ENCODE measurements at places on chromosomes 12 and 14.
A peak's percentile ranks its signal among the peaks of the same experiment; 100 is the strongest.

GRCh38 chr14:23727566-23728335, 91.6 kb downstream of the DHRS2 start:
- H3K27me3 ChIP-seq: no peaks in the 10 kb centered on the region
- H3K27ac ChIP-seq: no peak overlapping the region
- H3K4me1 ChIP-seq: no peaks in the 10 kb centered on the region
- DNase-seq: peak; percentile 22

DNA sequence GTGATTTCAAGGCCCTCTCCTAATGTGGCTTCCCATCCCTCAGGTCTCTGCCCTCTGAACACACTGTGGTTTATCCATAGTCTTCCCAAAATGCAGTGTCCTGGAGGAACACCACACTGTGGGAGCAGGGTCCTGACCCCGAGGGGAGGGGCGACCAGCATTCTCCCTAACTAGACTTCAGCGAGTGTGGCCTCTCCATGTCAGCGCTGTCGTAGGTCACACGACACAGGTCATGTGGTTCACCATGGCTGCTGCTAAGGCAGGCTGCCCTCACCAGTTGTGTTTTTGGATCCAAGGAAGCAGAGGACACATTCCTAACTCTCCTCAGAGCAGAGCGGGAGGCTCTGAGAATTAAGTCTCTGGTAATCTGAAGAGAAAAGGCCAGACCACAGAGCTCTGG, 50.5 kb downstream of the SSH1 start:
- H3K27me3 ChIP-seq: no peaks in the 10 kb centered on the region
- no peak overlapping the region for H3K4me3 ChIP-seq
- peaks cover 18% of the 10 kb centered on the region for H3K36me3 ChIP-seq
- H3K27ac ChIP-seq: no peak overlapping the region

GRCh38 chr14:38201137-38201828, 6.4 kb upstream of the SSTR1 start:
- peaks cover 2% of the 10 kb centered on the region for H3K27me3 ChIP-seq
- no peak overlapping the region for H3K4me3 ChIP-seq
- no peak overlapping the region for H3K27ac ChIP-seq
- H3K4me1 ChIP-seq: no peaks in the 10 kb centered on the region
- peaks cover 27% of the 10 kb centered on the region for H3K36me3 ChIP-seq

GRCh38 chr14:100159094-100159864, at the start of gene DEGS2:
Gene DEGS2, minus strand, starts transcription at chr14:100159645. Its CDS starts 58 bp downstream, at chr14:100159587.
- no peak within 1 kb of the TSS for H3K27ac ChIP-seq
- DNase-seq: no peak
- peak within 1 kb of the TSS; percentile 44 for H3K4me3 ChIP-seq
- no peaks in the 10 kb centered on the region for H3K36me3 ChIP-seq
- H3K27me3 ChIP-seq: peaks cover 25% of the 10 kb centered on the region

DNA sequence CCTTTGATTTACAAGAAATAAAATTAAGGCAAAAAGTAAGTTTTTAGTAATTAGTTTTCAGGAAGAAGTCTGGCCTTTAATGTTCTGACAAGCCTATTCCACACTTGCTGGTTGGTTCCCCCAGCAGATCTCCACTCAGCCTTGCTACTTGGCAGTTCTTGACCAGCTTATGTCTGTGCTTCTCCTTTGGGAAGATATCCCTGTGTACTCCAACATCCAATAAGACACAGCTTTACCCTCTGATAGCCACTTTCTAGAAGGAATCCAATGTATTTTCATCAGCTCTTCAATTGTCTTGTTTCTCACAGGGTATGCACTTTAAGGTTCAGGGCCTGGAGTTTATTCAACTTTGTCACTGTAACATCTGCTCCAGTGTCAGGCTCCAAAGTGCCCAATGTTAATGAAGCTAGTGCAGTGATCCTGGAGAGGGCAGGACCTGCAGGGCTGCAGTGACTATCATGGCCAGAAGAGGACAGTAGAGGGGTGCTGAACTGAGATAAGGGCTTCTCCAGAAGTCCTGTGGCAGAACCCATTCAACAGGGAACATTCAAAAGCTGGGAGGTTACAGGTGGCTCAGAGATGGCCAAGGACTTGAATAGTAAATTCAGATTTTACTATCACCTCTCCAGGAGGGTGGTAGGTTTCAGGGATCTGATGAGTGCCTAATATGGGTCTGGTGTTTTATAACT, 22.9 kb downstream of the JKAMP start:
- no peaks in the 10 kb centered on the region for H3K4me1 ChIP-seq
- DNase-seq: peak; percentile 70
- H3K27ac ChIP-seq: no peak overlapping the region
- H3K4me3 ChIP-seq: no peak overlapping the region
- H3K27me3 ChIP-seq: no peaks in the 10 kb centered on the region

- H3K27ac ChIP-seq: no peak overlapping the region
- no peak overlapping the region for H3K4me3 ChIP-seq
- DNase-seq: no peak
- H3K36me3 ChIP-seq: no peaks in the 10 kb centered on the region
These were observed 291.7 kb upstream of the DDHD1 start for GRCh38 chr14:53444677-53445312.

DNA sequence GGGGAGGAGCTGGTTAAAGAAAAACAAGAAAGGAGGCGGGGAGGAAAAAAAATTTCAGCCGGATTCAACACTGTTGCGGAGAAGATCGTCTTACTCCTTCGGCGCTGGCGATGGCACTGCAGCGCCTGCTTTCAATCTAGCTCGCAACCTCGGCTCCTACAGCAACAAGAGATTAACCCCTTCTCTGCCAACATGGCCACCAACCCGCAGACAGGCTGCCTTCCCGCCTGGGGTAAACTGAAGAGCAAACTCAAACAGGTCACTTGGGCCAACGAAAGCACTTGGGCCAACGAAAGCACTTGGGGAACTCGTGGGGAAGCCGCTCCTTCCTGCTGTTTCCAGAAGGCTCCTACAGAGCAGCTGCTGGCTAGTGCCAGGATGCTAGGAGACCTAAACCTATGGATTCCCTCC, 73.7 kb downstream of the CIT start:
- H3K4me1 ChIP-seq: no peaks in the 10 kb centered on the region

DNA sequence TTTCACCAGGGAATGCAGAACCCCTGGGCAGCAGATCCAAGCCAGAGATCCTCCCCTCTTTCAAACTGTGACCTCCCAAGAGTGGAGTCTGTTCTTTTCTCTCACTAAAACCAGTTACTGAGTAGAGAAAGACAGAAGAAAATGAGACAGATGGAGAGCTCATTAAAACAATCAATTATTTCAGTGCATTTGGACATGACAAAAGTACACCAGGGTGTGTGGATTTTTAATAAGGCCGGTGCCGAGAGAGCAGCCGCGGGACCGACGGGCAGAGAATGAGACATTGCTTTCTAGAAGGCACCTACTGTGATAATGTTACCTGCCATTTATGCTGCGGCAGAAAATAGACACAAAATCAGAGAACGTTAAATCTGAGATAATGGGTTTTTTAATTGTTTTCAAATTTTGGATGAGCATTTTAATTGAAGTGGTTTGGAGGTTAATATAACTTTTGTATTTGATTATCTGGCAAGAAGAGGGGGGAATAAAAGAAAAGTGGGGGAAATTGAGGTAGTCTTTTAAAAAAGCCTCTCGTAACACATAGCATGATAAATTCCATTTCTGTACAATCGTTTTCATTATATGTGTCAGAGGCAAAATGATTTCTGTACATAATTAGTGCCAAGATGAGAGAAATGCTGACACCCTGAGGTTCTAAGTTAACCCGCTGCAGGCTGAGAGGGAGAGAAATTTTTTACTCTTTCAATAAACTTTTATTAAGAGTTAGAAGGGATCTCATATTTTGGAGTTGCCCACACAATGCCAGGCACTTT, 70.8 kb downstream of the HSPB8 start:
- H3K36me3 ChIP-seq: no peaks in the 10 kb centered on the region
- no peaks in the 10 kb centered on the region for H3K4me1 ChIP-seq
- DNase-seq: no peak
- no peak overlapping the region for H3K27ac ChIP-seq
- H3K4me3 ChIP-seq: no peak overlapping the region

GRCh38 chr12:40222247-40222646, 2.5 kb upstream of the LRRK2 start:
- DNase-seq: no peak
- no peaks in the 10 kb centered on the region for H3K36me3 ChIP-seq
- H3K4me1 ChIP-seq: no peaks in the 10 kb centered on the region
- peaks cover 7% of the 10 kb centered on the region for H3K27me3 ChIP-seq
- H3K27ac ChIP-seq: no peak overlapping the region
- H3K4me3 ChIP-seq: no peak overlapping the region

GRCh38 chr12:12336049-12336411, 14.0 kb downstream of the MANSC1 start:
- H3K36me3 ChIP-seq: no peaks in the 10 kb centered on the region
- H3K27me3 ChIP-seq: no peaks in the 10 kb centered on the region
- no peak overlapping the region for H3K27ac ChIP-seq
- no peak overlapping the region for H3K4me3 ChIP-seq
- H3K4me1 ChIP-seq: 0 out of 2 replicates have a peak, but pooled peaks cover 3% of the 10 kb centered on the region

GRCh38 chr14:92728759-92729364, 19.6 kb downstream of the LGMN start:
- no peak overlapping the region for H3K27ac ChIP-seq
- no peak for DNase-seq
- H3K36me3 ChIP-seq: peaks cover 6% of the 10 kb centered on the region
- no peak overlapping the region for H3K4me3 ChIP-seq
- no peaks in the 10 kb centered on the region for H3K4me1 ChIP-seq

GRCh38 chr14:100140452-100141078, 18.9 kb downstream of the DEGS2 start:
- no peak overlapping the region for H3K4me3 ChIP-seq
- peaks cover 5% of the 10 kb centered on the region for H3K4me1 ChIP-seq
- no peak for DNase-seq
- H3K36me3 ChIP-seq: no peaks in the 10 kb centered on the region

DNA sequence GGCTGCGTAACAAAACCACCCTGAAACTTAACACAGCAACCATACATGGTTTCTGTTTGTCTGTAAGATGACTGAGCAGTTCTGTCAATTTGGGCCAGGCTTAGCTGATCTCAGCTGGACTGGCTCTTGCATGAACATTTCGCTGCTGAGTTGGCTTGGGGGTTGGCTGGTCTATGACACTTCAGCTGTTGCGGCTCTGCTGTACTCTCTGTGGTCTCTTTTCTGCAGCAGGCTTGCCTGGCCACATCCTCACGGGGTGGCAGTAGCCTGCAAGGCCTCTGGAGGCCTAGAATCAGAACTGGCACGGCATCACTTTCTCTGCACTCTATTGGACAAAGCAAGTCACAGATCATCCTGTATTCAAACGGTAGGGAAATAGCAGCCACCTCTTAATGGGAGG, 216.2 kb downstream of the BCL11B start:
- no peaks in the 10 kb centered on the region for H3K4me1 ChIP-seq
- no peak for DNase-seq
- H3K27me3 ChIP-seq: no peaks in the 10 kb centered on the region
- no peak overlapping the region for H3K4me3 ChIP-seq
- no peak overlapping the region for H3K27ac ChIP-seq

GRCh38 chr14:55913324-55914025, 204.7 kb upstream of the PELI2 start:
- H3K4me1 ChIP-seq: no peaks in the 10 kb centered on the region
- H3K4me3 ChIP-seq: no peak overlapping the region
- no peak for DNase-seq
- H3K27me3 ChIP-seq: no peaks in the 10 kb centered on the region
- H3K36me3 ChIP-seq: no peaks in the 10 kb centered on the region

- no peaks in the 10 kb centered on the region for H3K36me3 ChIP-seq
- H3K4me1 ChIP-seq: peaks cover 2% of the 10 kb centered on the region
- peak overlapping the region; percentile 66 for H3K4me3 ChIP-seq
- H3K27me3 ChIP-seq: peaks cover 19% of the 10 kb centered on the region
- no peak for DNase-seq
These were observed 581 bp downstream of the PITPNM2 start for GRCh38 chr12:123150275-123150743.

DNA sequence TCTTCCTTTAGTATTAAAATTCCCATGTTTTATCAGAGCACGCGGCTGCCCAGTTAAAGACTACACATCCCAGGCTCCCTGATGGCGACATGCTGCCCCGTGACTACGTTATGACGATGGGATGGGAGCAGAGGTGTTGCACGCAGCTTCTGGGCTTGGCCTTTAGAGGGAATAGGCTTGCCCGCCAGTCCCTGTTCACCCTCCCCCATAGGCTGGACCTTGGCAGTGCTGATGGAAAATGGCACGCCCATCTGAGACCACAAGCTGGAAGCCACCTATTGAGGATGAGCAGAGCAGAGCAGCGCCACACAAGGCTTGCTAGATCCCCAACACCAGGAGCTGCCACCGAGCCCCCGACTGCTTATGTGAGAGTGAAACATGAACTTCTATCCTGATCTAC, 24.7 kb downstream of the TTC7B start:
- H3K27ac ChIP-seq: no peak overlapping the region
- no peak overlapping the region for H3K4me3 ChIP-seq
- no peaks in the 10 kb centered on the region for H3K36me3 ChIP-seq
- H3K4me1 ChIP-seq: no peaks in the 10 kb centered on the region

DNA sequence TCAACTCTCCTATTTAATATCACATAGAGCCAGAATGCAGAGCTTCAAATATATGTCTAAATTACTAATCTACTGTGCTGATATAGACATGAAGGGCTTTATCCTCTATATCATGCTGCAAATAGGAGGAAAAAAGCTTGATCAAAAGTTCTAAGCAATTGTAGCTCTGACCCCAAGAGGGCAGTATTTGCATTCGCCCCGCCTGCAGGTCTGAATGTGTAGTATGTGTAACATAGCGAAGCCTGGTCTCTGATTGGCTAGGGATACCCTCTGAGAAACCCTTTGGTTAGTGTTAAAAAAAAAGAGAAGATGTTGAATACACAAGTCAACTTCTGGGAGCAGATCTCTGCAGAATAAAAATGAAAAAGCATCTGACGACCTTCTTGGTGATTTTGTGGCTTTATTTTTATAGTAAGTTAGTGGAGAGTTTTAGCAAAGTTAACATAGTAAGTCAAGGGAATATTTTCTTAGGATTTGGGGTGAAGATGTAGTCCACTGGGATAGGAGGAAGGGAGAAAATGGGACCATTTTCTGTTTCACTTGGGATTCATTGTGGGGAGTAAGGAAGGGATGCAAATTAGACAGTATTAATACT, 151.6 kb upstream of the OR4E1 start:
- H3K4me3 ChIP-seq: no peak overlapping the region
- no peaks in the 10 kb centered on the region for H3K4me1 ChIP-seq
- DNase-seq: peak; percentile 63
- H3K27me3 ChIP-seq: no peaks in the 10 kb centered on the region

DNA sequence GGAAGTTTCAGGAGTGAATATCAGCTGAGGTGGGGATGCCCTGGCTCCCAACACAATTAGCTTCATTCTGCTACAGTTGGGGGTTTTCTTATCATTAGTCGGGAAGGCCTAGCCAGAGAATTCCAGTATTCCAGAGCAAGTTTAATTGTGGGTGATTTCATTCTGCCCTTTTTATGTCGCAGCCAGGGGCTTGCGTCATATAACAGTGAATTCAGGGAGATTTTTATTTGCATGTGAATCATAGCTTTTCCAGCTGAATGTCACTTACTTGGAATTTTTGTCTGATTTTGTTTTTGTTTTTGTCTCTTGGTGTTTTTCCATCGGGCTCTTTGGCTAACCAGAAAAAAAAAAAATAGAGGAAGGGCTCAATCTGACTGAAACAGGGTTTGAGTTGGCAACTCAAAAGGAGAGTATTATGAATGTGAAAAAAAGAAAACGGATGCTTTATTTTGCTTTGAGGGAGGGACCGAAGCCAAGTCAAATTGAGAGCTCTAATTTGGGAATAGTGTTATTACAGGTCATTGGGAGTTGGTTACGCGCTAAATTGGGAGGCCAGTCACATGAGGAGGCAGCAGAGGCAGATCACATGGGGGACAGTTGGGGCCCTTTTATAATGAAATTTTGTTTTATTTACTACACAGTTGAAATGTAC, 119.4 kb downstream of the SAMD4A start:
- H3K27ac ChIP-seq: no peak overlapping the region
- no peak for DNase-seq
- no peaks in the 10 kb centered on the region for H3K27me3 ChIP-seq
- H3K4me3 ChIP-seq: no peak overlapping the region
- H3K4me1 ChIP-seq: peaks cover 8% of the 10 kb centered on the region
- H3K36me3 ChIP-seq: no peaks in the 10 kb centered on the region
